SK-N-SH (cell line): ENCODE measurements at places on chromosomes 12 and 14.

DNA sequence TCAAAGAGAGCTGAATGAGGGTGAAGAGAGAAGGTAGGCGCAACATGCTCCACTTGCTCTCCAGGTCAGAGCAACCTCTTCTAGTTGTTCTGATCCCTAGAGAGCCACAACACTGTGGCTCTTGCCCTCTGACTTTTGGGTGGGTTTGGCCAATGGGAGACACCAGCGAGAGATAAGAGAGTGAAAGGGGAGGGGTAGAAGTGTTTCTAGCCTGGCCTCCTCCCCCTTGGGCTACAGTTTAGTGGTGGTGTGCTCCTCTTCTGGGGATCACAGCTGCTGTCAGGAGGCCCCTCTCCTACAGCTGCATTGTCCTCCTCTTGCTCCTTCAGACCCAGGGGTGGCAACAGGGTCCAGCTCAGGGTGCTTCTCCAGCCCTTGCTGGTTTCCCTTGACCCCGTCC, 454.8 kb downstream of the FUT8 start:
- no peak for DNase-seq

DNA sequence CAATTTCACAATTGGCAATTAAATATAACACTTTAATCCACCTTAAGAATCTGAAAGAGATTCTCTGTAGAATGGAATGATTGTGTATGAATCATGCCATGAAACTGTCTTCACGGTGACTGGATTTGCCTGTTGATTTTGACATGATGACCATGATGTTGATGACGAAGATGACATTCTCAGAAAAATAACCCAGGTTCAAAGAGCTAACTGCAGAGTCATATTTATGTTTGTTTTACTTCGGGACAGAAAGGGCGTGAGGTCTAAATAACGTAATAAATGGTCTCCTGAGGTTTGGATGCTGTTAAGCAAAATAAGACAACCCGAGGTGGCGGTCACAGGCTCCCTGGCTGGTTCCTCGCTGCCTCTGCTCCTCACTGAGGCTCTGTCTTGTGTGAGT, 532.0 kb downstream of the TMEM121 start:
- no peak for DNase-seq

- DNase-seq: no peak
Observed at GRCh38 chr14:94598506-94598815, 13.7 kb upstream of the SERPINA3 start.

- peak; percentile 87 for DNase-seq
Observed at GRCh38 chr14:103606963-103607668, 21.9 kb upstream of the KLC1 start.

- DNase-seq: no peak
Observed at GRCh38 chr14:56487090-56487667, 92.4 kb upstream of the TMEM260 start.

DNA sequence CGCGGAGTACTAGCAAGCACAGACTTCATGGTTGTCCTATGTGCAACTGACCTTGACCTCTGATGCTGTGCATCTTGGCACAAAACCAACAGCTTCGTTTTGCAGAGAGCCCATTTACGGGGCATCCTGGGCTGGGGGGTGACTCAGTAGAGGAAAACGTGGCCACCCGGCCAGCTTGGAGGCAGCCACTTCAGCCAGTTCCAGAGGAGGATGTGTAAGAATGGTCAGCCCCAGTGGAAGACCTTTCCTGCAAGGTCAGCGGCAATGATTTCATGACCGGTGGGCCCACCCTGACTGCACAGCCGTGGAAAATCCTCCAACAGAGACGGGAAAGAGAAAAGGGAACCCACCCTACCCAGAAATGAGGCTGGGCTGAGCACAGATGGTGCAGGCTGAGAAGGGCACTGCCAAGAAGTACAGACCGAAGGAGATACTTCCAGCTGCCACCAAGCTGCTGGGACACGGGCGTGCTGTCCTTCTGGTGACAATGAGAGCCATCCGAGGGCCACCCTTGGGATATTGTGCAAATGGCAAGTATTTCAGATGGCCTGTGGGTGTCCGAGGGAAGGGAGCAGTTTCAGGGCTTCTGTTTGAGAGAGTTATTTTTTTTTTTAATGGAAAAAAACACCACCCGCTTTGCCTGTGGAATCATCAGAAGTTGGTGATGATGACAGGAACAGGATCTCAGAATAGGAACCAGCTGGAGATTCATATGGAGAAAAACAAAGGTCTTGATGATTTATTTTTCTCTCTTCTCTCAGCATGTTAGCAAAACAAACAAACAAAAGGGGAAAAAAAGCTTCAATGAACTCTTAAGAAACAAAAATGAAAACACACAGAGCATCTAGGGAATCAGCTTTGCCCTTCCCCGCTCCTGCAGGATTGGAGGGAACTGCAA, 120.2 kb upstream of the RFLNA start:
- DNase-seq: no peak

DNA sequence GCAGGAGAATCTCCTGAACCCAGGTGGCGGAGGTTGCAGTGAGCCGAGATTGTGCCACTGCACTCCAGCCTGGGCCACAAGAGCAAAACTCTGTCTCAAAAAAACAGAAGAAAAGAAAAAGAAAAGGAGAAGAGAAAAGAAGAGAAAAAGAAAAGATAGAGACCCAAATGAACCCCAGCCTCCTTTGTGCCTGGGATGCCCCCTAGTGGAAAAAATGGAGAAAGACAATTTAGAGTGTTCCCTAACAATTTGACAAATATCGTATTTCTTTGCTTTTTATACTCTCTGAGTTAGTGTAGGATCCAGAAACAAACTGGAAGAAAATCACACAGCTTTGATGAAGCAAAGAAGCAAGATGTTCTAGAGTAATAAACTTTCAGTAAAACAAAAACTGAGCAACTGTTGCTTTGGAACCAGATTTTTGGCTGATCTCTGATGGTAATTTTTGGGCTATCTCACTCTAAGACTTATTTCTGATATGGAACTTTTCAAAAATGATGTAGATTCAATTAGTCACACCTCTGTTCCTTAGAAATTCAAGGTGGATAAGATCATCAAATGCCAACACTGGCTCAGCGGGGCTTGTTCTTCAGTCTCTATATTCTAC, 18.6 kb upstream of the PRKAB1 start:
- DNase-seq: peak; percentile 68

- DNase-seq: no peak
Observed at GRCh38 chr14:60632257-60632656, 17.0 kb downstream of the SIX1 start.

GRCh38 chr12:47709671-47710070, 3.8 kb upstream of the RPAP3 start:
- DNase-seq: no peak

DNA sequence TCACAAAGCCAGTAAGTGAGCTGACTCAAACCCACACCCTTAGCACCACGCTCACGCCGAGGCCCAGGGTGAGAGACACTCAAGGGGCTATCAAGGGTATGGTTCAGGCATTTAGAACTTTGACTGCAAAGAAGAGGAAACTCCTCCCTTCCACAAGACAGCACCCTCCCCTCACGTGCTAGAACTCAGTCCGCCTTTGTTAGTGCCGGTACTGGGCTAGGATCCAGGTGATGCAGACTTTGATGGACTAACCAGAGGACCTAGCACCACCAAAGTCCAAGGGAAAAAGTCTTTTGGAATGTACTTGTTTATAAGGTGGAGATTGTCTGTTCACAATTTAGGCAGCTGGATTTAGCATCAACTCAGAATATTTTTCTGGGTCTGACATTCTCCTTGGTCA, 33.7 kb downstream of the VWF start:
- no peak for DNase-seq

GRCh38 chr12:3380200-3381043, 110.6 kb upstream of the PRMT8 start:
- DNase-seq: no peak

DNA sequence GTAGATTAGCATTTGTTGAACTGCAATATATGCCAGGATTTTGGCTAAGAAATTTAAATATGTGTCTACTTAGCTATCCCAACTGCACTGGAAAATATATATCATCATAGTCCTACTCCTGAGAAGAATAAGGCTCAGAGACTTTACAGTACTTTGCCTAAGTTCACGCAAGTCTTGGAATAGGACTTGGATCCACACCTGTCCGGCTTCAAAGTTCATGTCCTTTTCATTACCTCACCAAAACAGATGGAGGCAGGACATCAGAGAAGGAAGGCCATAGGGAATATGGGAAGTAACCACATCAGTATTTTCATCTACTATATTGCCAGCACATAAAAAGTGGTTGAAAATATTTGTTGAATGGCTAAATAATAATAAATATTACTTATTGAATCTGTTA, 358.5 kb downstream of the PRKD1 start:
- no peak for DNase-seq

DNA sequence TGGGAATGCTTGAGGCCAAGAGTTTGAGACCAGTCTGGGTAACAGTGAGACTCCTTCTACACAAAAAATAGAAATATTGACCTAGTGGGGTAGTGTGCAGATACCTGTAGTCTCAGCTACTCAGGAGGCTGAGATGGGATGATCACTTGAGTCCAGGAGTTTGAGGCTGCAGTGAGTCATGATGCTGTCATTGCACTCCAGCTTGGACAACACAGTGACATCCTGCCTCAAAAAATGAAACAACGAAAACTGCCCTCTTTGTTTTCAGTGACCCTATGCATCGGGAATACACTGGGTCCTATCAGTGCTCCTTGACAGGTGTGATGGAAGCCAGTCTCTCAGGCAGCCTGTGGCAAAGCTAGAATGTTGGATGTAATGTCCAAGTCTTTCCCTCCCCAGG, 311.5 kb upstream of the OR4E1 start:
- DNase-seq: no peak

- DNase-seq: peak; percentile 80
Observed at GRCh38 chr12:4562034-4562657, at the start of gene DYRK4. Gene DYRK4, plus strand, starts transcription at chr12:4562208. Its CDS starts 38 bp downstream, at chr12:4562246.

DNA sequence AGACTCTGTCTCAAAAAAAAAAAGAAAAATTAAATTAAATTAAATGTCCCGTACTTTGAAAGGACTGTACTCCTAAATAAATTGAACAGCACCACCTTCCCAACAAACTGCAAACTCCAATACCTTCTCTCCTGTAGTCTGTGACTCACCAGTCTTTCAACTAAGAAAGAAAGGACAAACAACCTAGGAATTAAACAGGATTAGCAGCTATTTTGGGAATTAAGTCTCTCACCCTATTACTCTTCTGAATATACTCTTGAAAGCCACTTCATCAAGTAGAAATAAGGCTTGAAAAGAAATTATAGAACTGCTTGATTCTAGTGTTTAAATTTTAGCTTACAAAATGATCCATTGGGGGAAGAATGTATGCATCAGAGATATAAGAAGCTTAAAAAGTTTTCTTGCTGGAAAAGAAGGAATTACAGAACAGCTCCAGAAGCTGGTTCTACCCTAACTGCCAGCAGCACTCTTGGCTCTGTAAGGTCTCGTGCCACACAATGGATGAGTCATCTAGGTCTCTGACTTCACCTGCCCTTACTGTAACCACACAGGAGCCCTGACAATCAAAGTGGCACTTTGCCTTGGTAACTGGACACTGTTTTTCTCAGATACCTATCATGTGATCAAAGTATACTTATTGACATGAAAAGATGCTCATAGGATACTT, 57.0 kb upstream of the CERS5 start:
- no peak for DNase-seq

DNA sequence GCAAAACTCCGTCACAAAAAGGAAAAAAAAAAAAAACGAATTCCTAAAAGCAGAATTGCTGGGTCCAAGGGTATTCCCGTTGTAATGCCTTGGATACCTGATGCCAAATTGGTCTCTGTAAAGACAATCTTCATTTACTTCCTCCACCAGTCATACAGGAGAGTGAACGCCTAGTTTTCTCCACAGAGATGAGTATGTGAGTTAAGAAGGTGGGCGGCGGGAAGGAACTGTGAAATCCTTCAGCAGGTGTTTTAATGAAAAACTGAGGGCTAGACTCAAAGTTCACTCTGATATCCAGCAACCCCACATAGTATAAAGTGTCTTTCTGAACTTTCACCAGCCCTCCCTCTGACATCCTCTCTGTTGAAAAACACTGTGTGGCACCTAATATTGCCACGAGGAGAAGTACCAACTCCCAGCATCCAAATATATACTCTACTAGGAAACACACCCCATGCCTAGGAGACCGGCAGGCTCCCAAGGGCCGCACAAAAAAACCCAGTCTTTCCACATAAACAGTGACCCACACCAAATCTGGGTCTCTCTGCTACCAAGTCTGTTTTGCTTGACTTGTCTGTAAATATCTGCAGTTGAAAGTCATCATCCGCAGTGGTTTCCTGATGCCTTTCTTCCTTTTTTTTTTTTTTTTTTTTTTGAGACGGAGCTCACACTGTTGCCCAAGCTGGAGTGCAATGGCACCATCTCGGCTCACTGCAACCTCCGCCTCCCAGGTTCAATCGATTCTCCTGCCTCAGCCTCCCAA, 30.3 kb upstream of the FOXN3 start:
- DNase-seq: no peak

GRCh38 chr14:104747876-104748275, 5.1 kb upstream of the SIVA1 start:
- no peak for DNase-seq

- no peak for DNase-seq
Observed at GRCh38 chr14:74756326-74756725, 6.8 kb upstream of the YLPM1 start.

DNA sequence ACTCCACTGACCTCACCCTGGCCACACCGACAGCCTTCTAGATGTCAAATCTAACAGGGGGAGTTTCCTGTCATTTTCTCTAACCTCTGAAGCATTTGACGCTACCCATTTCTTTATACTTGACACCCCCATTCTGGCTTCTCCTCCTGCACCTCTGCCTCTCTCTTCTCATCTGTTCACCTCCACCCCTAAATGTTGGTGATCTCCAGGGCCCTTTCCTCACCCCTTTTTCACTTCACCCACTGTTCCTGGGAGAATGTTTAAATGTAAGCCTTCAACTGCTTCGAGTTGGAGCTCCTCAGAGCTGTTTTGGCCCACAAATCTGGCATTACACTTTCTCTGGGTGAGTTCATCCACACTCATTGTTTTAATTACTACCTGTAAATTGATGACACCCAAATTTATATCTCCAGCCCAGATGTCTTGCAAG, 452 bp upstream of the RABGGTA start:
- no peak for DNase-seq

GRCh38 chr12:61384511-61384910, 875.7 kb upstream of the USP15 start:
- DNase-seq: no peak

- DNase-seq: no peak
Observed at GRCh38 chr14:54975856-54976255, 51.0 kb downstream of the WDHD1 start.

GRCh38 chr12:110117956-110118685, 6.0 kb upstream of the IFT81 start:
- DNase-seq: no peak

DNA sequence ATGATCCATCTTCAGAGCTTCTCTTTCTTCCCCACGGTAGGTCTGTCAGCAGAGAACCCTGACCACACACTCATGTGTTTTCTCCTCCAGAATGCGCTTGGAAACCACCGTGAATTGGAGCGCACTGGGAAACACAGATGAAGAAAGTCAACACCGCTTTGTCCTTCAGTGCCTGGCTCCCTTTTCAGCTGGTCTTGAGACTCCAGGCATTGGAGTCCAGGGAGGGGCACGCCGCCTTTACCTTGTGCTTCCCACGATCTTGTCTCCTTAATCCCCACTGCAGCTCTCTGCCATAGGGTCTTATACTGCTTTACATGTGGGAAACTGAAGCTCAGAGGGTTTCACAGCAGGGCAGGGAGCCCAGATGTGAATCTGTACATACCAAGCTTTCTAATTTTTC, 1.1 kb downstream of the FAM90A1 start:
- no peak for DNase-seq

GRCh38 chr12:105278043-105278697, 42.2 kb upstream of the APPL2 start:
- DNase-seq: peak; percentile 11
